ENCODE measurements at places on chromosomes 7 and 10.
A peak's percentile ranks its signal among the peaks of the same experiment; 100 is the strongest.

GRCh38 chr10:48639632-48640031 lies 34.8 kb upstream of the ARHGAP22 start:
- DNase-seq, result no peak

GRCh38 chr7:66664590-66665293 lies 36.1 kb downstream of the KCTD7 start:
- no peak for DNase-seq

GRCh38 chr7:88888684-88889083 lies 93.1 kb upstream of the TEX47 start:
- DNase-seq, result no peak

DNA sequence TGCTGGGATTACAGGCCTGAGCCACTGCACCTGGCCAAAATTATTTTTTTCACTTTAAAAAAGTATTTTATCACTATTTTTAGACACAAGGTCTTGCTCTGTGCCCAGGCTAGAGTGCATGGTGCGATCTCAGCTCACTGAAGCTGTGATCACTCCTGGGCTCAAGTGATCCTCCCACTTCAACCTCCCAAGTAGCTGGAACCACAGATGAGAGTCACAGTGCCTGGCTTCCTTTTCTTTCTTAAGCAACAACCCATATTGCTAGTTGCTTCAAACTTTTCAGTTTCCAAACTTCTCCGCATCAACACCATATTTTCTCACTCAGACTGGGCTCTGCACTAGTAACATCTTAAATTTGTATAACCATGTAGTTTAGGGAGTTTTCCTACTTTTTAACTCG lies 9.5 kb upstream of the SMC3 start:
- no peak for DNase-seq

DNA sequence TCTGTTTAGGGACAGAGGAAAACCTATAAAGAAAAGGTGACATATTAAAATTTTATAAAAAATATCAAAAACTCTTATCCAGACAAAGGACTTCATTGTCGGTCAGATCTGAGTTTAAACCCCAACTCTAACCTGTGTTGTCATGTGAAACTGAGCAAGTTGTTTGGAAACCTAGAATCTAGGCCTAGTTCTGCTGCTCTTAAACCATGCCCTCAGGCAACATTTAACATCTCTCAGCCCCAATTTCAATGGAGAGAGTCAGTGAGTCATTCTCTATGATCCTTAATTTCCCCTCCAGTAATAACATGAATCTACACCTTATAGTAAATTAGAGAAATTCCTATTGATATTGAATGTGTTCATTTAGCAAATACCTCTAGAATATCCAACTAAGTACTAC lies 192.3 kb downstream of the IMMP2L start:
- DNase-seq, result no peak

DNA sequence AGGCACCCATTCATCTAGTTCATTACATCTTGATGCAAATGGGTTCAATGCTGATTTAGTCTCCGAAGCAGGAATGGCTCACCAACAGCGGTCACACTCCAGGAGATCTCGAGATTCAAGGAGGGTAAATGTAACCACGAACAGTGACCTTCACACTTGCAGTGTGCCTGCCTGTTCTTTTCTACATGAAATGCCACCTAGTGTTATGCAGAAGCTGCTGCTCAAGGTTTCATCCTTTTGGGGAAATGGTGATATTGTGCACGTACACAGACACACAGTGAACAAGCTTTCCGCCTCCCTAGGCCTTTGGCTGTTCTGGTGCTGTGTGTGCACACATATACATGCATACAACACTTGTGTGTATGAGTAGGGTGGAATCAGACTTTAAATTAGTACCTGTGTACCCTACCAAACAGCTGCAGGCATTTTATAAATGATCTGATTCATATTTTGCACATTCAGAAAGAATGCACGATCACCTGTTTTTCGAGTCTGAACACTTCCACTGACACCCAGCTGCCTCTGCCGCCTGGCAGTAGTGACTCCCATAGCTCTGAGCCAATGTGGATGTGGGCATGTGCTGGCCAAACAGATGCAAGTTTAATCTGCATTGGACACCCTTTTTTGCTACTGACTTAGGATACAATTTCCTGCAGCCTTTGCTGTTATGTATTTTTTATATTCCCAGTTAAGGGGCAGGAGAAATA lies 100.5 kb downstream of the TACC2 start:
- no peak for DNase-seq

GRCh38 chr10:96803288-96803664 lies 28.8 kb upstream of the LCOR start:
- DNase-seq, result no peak

DNA sequence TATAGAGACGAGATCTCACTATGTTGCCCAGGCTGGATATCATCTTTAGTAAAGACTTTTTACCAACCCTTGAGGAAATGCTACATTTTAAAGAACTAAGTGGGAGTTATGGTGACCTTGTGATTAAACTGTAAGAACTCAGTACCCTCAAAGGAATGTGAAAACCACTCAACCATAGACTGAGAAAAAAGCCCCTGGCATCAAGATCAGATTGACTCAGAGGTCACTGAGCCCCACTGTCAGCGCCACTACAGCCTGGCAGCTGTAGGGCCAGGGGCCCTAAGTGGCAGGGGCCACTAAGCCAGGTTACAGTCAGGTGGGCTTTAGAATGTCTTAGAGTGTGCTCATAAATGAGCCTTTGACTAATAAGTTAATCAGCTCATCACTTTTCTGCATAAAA lies 55.9 kb downstream of the APBB1IP start:
- DNase-seq, result no peak

GRCh38 chr10:63466144-63466935 lies 563 bp upstream of the JMJD1C start:
- DNase-seq, result peak; percentile 26

DNA sequence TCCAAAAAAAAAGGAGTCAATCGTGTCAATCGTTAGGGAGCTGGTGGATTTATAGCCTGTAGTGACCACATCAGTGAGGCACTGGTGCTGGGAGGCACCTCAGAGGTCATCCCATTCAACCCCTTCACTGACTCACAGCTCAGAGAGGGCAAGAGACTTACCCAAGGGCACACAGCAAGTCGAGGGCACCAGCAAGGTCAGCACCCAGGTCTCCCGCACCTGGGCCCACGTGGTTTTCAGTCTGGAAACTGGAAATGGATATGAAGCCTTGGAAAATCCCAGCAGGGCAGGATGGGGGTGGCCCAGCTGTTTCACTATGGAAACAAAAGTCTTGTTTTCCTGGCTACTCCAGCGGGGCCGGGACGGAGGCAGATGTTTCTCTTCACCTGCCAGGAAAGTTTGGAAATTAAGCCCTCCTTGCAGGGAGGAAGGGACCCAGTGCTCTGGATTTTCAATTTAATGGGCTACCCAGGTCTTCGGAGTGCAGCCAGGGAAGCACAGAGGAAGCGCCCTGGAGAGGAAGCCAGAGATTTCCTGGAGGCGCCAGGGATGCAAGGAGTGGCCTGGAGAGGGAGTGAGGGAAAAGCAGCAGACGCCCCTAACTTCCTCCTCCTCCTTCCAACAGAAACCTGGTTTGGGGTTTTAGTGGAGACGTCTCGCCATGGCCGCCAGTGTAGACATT lies 157.2 kb upstream of the TNRC18 start:
- DNase-seq, result no peak

- no peak for DNase-seq
Measured at GRCh38 chr10:102764470-102765161, 20.9 kb downstream of the WBP1L start.

DNA sequence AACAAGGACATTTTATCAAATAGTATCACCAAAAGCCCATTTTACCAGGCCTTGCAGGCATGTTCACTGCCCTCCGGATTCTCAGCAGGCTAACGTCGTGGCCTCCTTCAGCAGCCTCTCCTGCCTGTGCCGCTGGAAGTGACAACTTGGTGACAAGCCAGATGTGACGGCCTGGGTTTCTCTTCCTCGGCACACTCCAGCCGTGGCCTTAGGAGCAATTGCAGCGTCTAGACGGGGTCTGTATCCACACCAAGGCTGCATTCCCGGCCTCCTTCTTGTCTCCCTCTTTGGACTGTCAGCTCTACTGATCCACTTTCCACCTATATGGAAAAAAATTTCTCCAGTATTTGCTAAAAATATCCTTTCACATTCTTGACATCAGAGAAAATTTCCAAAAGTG lies 145.3 kb upstream of the MGMT start:
- DNase-seq, result no peak

DNA sequence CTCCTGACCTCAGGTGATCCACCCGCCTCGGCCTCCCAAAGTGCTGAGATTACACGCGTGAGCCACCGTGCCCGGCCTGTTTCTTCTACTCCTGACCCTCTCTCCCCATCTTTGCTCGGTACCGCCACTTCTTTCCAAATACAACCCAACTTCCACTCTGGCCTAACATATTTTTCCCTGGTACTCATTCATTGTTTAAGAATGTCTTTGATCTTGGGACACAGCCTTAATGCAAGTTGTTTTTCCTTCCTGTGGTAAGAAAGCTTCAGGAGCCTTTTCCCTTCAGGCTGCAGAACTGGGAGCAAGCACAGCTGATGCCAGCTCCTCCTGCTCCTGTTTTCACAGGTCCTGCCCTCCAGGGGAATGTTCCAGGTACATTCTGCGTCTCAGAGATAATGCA lies 13.7 kb downstream of the CALML3 start:
- no peak for DNase-seq

- no peak for DNase-seq
Measured at GRCh38 chr7:149846436-149847046, 8.4 kb downstream of the ZNF862 start.

GRCh38 chr7:32204361-32205018 lies 134.3 kb upstream of the PDE1C start:
- DNase-seq, result peak; percentile 7

- no peak for DNase-seq
Measured at GRCh38 chr10:35789996-35790395, 147.9 kb upstream of the FZD8 start.

GRCh38 chr7:16114633-16115032 lies 306.7 kb downstream of the CRPPA start:
- no peak for DNase-seq

GRCh38 chr10:49631975-49632374 lies 18.1 kb downstream of the CHAT start:
- DNase-seq, result no peak

GRCh38 chr7:17633067-17633466 lies 307.2 kb downstream of the SNX13 start:
- DNase-seq, result no peak

DNA sequence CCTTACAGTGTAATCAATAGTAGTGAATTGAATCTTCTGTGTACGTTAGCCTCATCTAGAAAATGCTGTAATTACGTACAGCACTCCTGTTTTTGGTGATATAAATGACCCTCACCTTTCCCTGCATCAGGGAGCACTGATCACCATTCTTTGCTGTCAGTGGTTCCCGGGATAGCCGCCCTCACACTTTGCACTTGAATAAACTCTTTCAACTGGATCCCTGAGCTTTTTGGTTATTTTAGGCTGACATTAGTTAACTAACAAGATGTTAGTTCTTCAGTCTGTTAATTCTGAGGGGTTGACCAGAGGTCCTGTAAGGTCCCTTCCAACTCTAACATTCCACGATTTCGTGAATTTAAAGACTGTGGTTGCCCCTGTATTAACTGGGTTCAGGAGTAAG lies 23.4 kb upstream of the ZC3HAV1 start:
- no peak for DNase-seq

GRCh38 chr10:60778971-60779796 lies 906 bp downstream of the CDK1 start:
- DNase-seq, result no peak

GRCh38 chr7:31102151-31102972 lies 50.3 kb downstream of the ADCYAP1R1 start:
- DNase-seq, result no peak

GRCh38 chr10:78408671-78409472 lies 375.2 kb downstream of the RPS24 start:
- DNase-seq, result no peak

DNA sequence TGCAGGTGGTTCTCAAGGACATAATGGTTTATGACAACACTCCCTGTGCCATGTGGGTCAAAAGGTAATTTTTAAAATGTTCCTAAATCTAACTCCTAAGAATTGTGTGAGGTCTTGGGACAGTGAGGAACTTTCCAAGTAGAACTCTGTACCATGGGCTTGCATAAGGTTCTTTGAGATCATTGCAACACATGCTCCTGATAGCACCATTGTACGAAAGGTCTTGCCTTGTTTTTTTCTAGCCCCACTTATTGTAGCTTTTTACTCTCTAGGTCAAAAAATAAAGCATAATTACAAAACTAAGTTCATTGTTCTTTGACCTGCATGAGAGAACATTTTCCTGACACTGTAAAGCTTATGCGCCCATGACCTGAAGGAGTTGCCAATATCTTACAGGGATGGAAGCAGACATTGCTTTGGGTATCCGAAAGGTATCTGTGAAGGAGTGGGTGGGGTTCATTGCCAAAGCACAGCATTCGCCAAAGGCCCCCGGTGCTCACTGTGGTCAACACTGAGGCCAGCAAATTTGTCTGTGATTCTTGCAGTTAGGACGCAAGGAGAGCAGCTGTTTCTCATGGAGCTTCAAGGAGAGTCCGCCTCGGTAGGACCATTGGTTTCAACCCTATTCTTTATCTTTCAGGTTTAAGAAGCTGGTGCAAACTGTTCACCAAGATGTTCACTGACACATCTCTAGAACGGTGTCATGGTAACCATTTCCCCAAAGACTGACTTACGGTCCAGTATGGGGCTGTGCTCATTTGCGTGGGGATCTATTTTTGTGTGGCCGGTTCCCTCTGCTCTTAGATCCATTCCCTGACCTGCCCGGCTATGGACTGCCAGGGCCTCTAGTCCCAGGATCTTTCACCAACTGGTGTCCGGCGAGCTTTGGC lies 7.6 kb upstream of the PRKAG2 start:
- DNase-seq, result no peak

- DNase-seq, result peak; percentile 16
Measured at GRCh38 chr7:133434246-133434865, 181.5 kb downstream of the EXOC4 start.

- DNase-seq, result no peak
Measured at GRCh38 chr7:132419542-132419941, 156.7 kb downstream of the PLXNA4 start.

GRCh38 chr7:68384581-68384980 lies 1213.7 kb upstream of the AUTS2 start:
- no peak for DNase-seq

GRCh38 chr7:128236924-128237586 lies 4.0 kb upstream of the LEP start:
- peak; percentile 76 for DNase-seq

DNA sequence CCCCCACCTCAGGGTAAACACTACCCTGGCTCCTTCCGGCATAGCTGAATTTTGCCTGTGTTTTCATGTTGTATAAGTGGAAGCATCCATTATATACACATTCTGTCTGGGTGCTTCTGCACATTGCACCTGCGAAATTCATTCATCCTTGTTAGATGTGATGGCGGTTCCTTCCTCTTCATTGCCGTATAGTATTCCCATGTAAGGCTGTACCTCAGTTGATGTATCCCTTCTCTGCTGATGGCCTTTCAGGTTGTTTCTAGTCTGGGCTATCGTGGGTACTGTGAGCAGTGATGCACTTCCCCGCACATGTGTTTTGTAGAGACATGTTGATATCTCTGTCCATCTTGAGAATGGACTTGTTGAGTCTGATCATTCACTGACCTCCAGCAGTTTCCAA lies 28.9 kb downstream of the ELFN1 start:
- DNase-seq, result no peak

All from activated CD4-positive, alpha-beta T cell treated with anti-CD3 and anti-CD28 coated beads, Interleukin-2, Interleukin-6, amounts not matched to agents 100 ng/mL and 50 ng/mL, durations not matched to agents 16 hours and 8 hours (primary cell).